HCEC 1CT (cell line): ENCODE measurements at places on chromosomes 12 and 14.
A peak's percentile ranks its signal among the peaks of the same experiment; 100 is the strongest.

DNA sequence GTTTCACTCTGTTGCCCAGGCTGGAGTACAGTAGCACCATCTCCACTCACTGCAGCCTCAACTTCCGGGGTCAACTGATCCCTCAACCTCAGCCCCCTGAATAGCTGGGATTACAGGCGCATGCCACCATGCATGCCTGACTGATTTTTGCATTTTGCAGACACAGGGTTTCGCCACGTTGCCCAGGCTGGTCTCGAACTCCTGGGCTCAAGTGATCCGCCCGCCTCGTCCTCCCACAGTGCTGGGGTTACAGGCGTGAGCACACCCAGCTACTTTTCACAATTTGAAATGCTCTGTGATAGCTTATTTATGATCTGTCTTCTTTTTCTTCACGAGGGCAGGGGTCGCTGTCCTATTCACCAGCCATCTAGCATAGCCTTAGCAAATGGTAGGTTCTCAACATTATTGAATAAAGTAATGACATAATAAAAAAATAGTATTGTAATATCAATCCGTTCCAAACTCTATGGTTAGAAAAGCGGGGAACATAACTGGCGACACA, 477 bp upstream of the DDX47 start:
- no peak for DNase-seq

DNA sequence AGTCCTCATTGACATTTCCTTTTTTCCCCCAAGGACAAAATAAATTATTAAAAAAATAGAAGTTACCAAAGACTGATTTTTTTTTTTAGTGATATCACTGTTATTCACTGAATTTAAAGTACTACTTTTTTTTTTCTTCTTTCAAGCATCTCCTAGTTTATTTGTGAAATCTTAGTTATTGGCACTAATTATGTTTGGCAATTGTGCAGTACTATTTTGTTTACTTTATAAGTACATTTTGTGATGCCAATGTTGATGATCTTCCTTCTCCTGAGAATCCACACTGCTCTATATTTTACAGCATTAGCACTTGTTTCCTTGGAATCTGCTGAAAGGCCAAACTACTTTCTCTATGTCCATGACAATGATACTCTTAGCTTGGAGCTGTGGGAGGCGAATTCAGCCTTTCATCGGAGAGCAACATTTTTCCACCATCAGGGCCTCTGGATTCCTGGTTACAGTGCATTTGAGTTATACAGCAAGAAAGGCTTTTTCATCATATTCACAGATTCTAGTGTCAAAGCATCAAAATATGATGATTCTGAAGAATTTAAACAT, 123.8 kb upstream of the PTPRQ start:
- DNase-seq: no peak

GRCh38 chr12:74415633-74416032, 122.0 kb upstream of the ATXN7L3B start:
- DNase-seq: peak; percentile 20

DNA sequence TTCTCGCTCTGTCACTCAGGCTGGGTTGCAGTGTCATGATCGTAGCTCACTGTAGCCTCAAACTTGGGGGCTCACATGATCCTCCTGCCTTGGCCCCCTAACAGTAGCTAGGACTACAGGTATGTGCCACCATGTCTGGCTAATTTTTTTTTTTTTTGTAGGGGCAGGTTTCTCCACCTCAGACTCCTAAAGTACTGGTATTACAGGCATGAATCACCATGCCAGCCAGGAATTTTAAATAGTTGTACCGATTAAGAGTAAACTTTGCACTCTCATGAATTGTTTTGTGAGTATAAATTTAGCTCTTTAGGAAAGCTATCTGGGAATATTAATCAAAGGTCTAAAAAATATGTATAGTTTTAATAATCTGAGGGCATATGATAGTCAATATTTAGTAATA, 25.5 kb downstream of the YEATS4 start:
- no peak for DNase-seq

GRCh38 chr14:75338398-75338797, 59.8 kb downstream of the FOS start:
- no peak for DNase-seq

DNA sequence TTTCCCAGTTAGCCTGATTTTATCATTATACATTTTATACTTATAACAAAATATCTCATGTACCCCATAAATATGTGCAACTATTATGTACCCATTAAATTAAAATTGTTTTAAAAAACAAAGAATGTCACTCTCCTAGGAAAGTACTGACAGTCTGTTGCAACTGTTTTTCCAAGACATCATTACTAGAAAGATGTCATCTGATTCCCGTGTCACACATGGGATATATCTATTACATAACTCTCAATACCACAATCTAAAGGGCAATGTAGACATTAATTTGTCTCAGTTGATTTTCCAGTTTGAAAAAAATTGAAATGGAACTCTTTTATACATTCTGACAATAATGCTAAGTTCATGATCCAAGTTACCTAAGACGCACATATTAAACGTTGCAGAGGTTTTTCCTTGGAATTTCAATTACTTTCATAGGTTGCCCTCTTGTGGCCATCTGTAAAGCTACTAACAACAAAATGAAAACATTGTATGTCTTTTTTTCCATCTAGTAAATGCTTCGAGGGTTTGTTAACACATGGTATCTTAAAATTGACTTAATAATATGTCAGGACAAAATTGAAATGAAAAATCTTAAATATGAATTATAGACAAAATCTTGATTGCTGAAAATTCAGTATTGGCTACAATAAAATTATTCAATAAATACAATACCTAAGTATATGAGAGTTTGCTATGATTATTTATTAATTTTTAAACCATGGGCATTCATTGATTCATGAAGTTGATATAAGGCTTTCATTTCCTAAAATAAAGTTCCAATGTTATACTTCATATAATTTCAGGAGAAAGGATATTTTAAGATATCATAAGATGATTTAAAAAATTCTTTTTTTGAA, 131.6 kb downstream of the PPFIA2 start:
- peak; percentile 54 for DNase-seq

DNA sequence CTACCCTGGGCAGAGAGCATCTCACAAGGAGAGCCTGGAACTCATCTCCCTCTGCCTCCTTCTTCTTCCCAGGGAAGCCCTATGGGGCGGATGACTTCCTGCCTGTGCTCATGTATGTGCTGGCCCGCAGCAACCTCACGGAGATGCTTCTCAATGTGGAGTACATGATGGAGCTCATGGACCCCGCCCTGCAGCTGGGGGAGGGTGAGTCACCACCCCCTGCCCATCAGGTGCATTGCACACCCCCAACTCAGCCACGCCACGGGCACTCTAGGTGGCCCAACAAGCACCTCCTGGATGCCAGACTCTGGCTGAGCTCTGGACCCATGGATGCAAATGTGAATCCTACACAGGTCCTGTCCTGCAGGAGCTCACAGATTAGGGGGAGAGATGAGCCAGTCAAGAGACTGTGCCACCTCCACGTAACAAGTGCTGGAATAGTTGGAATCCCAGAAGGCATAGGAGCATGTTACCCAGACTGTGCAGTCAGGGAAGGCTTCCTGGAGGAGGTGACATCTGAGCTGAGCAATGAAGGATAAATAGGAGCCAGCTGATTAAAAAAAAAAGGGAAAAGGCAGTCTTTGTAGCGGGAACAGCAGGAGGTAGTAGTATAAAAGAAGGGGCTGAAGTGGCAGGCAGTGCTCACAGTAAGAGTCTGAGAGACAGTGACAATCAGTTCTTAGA, 71.9 kb downstream of the LGMN start:
- no peak for DNase-seq

DNA sequence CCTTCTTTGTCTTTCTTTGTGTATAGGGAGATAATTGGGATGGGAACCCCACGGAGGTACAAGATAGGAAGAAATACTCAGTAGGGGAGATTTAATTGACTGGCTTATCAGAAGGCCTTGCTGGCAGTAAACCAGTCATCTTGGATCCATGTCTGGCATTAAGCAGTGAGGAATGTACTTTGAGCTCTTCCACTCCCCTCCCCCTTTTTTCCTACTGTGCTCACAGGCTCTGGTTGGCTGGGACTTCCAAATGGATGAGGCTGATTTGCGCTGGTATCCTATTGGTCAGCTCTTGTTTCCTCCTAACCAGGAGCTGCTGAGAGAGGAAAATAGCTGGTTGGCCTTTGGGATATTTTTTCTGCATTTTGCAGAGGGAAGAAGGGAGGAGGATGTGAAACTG, 24.7 kb downstream of the NGDN start:
- peak; percentile 17 for DNase-seq

DNA sequence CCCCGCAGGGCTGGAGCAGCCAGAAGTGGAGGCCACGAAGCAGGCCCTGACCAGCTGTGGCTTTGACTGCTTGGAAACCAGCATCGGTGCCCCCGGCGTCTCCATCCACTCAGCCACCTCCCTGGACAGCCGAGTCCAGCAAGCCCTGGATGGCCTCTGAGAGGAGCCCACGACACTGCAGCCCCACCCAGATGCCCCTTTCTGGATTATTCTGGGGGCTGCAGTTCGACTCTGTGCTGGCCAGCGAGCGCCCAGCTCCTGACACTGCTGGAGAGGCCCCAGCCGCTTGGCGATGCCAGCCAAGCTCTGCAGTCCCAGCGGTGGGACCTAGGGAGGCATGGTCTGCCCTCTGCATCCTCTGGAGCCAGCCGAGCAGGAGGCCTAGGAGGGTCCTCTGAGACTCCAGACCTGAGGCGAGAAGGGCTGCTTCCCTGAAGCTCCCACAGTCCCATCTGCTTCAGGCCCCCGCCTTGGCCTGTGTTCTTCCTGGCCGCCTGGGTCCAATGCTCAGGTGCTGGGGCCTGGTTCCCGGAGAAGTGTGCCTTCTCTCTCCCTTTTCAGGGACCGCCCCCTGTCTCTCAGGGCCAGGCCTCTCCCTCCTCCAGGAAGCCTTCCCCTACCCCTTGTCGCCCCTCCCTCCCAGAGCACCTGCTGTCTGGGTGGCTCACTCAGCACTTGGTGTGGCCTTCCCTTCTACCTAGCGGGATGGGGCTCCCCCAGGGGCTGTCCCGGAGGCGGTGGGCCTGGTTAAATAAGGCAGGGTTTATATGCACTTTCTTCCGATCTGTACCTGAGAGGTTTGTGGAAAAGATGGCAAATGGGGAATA, 23.0 kb downstream of the MVK start:
- DNase-seq: no peak

- no peak for DNase-seq
These were observed 213.0 kb downstream of the MED13L start for GRCh38 chr12:116064493-116064892.
